Activated naive CD4-positive, alpha-beta T cell treated with anti-CD3 and anti-CD28 coated beads, Interleukin-2, amount 10 ng/mL, durations not matched to agents 7 days and 5 days (primary cell): ENCODE measurements at places on chromosomes 11 and 22.

DNA sequence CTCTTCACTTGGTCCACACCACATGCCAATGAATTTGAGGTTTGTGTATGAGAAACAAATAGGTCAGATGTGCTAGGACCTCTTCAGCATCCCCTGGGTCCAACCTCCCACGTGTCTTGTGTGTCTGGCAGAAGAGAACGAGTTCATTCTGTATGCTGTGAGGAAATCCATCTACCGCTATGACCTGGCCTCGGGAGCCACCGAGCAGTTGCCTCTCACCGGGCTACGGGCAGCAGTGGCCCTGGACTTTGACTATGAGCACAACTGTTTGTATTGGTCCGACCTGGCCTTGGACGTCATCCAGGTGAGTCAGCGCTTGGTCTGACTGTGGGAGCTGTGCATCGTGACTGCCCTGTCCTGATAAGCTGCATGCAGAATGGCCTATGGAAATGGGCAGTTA, 101.0 kb upstream of the SORL1-AS1 start:
- DNase-seq = no peak
- no peaks in the 10 kb centered on the region for H3K27me3 ChIP-seq
- H3K4me3 ChIP-seq = no peak overlapping the region
- peaks cover 69% of the 10 kb centered on the region for H3K36me3 ChIP-seq
- H3K27ac ChIP-seq = peak overlapping the region; percentile 16
- peaks cover 9% of the 10 kb centered on the region for H3K4me1 ChIP-seq

GRCh38 chr11:82225930-82226329, 507.7 kb downstream of the FAM181B start:
- H3K36me3 ChIP-seq = no peaks in the 10 kb centered on the region
- no peaks in the 10 kb centered on the region for H3K4me1 ChIP-seq
- H3K4me3 ChIP-seq = no peak overlapping the region

DNA sequence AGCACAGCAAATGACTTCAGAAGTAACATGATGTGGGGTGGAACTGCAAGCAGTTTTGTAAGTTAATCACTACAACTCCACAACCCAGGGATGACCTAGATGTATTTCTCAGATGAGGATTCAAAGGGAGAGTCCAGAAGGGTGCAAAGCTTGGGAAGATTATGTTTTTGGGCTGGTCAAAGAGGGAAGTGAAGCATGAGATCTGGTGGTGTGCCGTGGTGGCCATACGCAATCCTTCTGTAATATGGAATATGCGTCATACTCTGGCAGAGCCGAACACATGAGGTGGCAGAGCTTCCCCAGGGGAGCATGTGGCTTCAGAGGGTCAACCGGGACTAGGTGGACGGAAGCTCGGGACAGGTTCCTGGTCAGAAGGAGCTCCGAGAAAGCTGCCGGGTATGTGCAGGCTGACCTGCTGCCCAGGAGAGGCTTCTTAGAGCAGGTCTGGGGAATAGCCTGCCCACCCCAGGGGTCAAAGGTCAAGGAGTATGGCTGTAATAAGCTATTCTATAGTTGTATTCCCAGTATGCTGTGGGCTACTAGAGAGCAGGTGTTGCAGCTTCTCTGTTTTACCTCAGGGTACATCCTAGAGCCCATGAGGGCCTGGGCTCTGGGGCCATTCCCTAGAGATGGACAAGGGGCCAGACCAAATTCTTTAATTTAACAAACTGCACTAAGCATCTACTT, 70.1 kb upstream of the PHOX2A start:
- no peak for DNase-seq
- no peaks in the 10 kb centered on the region for H3K36me3 ChIP-seq
- H3K27me3 ChIP-seq = no peaks in the 10 kb centered on the region
- peaks cover 5% of the 10 kb centered on the region for H3K4me1 ChIP-seq

DNA sequence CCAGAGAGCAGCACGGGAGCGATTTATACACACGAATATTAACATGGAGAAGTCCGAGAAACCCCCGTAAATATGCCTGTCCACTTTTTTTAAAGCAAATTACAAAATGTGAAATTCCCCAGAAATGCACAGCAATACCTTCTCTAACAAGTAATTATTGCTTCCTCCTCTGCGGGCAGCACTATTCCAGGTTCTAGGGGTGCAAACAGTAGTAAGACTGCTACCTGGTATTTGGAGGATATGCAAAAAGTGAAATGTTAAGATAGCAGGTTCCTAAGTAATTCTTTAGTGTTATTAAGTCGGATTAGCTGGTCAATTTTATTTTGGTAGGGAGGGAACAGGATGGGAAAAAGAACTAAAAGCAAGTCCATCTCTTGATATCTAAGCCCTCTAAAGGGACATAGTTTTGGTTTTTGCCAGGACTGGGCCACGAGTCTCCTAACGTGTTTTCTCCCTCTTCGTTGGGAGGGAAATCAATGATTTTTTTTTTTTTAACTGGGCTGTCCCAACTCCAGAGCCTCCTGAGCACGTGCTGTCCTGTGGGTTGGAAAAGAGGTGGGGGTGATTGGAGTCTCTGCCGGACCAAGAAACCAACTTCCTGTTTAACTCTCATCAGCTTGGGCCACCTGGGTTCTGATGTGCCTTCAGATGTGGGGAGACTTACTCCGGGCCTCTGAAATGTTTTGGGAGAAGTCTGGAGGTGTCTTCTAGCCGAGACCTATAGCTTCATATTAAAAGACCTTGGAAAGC, 1.7 kb upstream of the XBP1 start:
- H3K27me3 ChIP-seq = peaks cover 3% of the 10 kb centered on the region
- peak overlapping the region; percentile 84 for H3K4me3 ChIP-seq
- H3K36me3 ChIP-seq = peaks cover 61% of the 10 kb centered on the region

- peaks cover 4% of the 10 kb centered on the region for H3K27me3 ChIP-seq
- H3K36me3 ChIP-seq = no peaks in the 10 kb centered on the region
- H3K4me3 ChIP-seq = no peak overlapping the region
- DNase-seq = no peak
- H3K4me1 ChIP-seq = no peaks in the 10 kb centered on the region
These were observed 29.2 kb downstream of the ADAMTS15 start for GRCh38 chr11:130477586-130478203.

- peaks cover 6% of the 10 kb centered on the region for H3K27me3 ChIP-seq
- H3K27ac ChIP-seq = peak overlapping the region; percentile 15
- peaks cover 40% of the 10 kb centered on the region for H3K4me1 ChIP-seq
- no peak for DNase-seq
- H3K36me3 ChIP-seq = no peaks in the 10 kb centered on the region
These were observed 25.6 kb downstream of the PARVB start for GRCh38 chr22:44049486-44050231.

DNA sequence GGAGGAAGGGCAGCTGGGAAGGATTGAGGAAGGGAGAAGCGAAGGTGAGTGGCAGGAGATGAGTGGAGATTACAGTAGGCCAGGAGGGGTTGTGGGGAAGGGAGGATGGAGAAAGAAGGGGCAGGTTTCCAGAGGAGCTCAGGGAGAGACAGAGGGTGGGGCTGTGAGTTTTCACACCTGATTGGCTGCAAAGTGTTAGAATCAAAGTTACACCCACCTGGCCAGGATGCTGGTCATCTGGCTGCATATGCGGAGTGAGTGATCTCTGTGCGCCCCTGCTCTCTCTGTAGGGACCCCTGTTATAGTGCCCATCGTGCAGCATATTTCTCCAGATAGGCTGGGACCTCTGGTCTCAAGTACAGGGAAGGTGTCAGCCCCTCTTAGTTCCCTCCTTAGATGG, 18.3 kb downstream of the AMPD3 start:
- no peaks in the 10 kb centered on the region for H3K27me3 ChIP-seq
- peaks cover 6% of the 10 kb centered on the region for H3K4me1 ChIP-seq
- H3K36me3 ChIP-seq = peaks cover 37% of the 10 kb centered on the region
- no peak overlapping the region for H3K27ac ChIP-seq
- DNase-seq = no peak

GRCh38 chr11:130728185-130729180, 187.8 kb downstream of the SNX19 start:
- no peak overlapping the region for H3K27ac ChIP-seq
- H3K4me3 ChIP-seq = no peak overlapping the region
- H3K36me3 ChIP-seq = no peaks in the 10 kb centered on the region

GRCh38 chr22:49229483-49230193, 598.0 kb downstream of the BRD1 start:
- H3K36me3 ChIP-seq = no peaks in the 10 kb centered on the region
- H3K27me3 ChIP-seq = no peaks in the 10 kb centered on the region
- H3K4me3 ChIP-seq = no peak overlapping the region
- no peak for DNase-seq

DNA sequence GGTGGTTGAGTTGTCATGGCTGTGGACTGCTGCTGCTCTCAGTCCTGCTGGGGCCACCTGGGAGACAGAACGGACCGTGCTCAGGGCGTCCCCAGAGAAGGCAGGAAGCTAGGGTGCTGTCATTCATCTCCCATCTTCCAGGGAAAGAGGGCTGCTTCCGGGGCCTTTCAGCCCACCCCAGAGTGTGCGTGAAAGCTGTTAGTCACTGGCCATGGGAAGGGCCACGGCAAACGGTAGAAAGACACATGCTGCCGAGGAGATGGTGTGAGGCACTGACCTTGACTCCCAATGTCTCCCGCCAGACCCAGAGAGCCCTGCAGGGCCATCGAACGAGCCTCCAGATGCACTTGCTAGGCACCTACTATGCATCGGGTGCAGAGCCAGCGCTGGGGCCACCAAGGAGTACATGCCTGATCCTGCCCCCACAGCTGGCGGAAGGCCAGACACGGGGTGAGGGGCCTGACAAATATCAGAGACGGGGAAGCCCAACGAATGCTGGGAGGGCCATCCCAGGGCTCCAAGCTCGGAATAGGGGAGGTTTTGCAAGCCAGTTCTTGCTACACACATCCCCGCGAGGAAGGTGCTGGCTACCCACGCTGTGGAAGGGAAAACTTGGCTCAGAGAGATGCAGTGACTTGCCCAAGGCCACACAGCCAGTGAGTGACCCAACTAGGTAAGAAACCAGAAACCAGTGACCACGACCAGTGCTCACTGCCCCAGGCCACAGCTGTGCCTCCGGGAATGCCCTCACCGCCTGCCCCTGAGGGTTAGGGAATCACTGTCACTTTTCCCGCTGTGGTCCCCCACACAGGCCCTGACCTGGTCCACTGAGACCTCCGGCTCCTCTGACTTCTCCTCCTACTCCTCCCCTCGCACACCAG, 10.1 kb downstream of the RAC2 start:
- peaks cover 91% of the 10 kb centered on the region for H3K36me3 ChIP-seq
- H3K27ac ChIP-seq = peak overlapping the region; percentile 98
- peak; percentile 26 for DNase-seq
- H3K4me3 ChIP-seq = peak overlapping the region; percentile 52
- peaks cover 98% of the 10 kb centered on the region for H3K4me1 ChIP-seq

DNA sequence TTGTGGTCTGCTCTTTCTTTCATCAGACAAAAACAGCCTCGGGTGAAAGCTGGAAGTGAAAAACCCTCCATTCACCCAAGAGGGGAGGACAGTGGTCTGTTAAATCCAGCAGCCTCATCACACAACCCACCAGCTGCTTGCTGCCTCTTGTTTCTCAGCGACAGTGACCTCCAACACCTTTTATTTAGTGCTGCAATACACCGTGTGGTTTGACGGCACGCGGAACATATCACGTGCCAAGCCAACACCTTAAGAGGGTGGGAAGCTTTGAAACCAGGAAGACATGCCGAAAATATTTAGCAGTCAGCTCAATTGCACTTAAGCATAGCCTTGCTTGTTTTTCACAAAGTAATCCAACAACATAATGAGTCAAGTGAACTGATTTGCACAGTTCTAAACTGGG, 39.8 kb upstream of the POGLUT3 start:
- no peak overlapping the region for H3K27ac ChIP-seq
- H3K27me3 ChIP-seq = no peaks in the 10 kb centered on the region
- H3K4me1 ChIP-seq = peaks cover 2% of the 10 kb centered on the region
- DNase-seq = no peak
- H3K4me3 ChIP-seq = no peak overlapping the region

DNA sequence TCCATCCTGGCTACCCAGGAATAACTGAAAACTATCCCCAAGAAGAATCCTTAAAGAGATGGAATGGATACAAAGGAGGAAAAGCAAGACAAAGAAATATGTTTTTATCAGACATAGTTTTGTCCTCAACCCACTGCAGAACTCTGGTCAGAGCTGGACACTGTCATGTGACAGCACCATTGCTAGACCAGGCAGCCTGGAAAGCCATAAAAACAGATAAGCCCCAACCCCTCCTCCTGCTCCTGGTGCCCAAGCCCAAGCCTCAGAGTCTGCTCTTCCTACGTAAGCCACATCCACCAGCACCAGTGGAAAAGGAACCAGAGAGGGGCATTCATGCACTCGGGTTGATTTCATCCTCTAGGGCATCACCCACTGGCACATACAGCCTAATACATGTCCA, 116.9 kb downstream of the TRIM29 start:
- H3K36me3 ChIP-seq = no peaks in the 10 kb centered on the region
- no peak for DNase-seq
- H3K27me3 ChIP-seq = peaks cover 22% of the 10 kb centered on the region
- no peak overlapping the region for H3K4me3 ChIP-seq
- no peaks in the 10 kb centered on the region for H3K4me1 ChIP-seq

DNA sequence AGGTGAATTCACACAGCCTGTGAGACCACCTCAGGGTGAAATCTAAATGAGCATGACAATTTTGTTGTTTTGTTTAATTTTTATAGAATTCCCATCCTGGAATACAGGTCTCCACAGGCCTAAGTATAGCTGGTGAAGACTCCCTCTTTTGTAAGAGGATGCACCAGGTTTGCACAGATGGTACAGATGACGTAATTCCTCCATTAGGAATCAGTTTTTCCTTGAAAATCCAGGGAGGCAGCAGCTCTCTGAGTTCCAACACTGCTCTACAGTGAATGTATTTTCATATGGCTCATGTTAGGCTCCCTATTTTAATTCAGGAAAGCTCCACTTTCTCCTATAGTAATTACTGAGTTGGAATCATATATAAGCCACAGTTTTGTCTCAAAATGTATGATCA, 47.2 kb downstream of the USP28 start:
- H3K4me1 ChIP-seq = peaks cover 2% of the 10 kb centered on the region
- H3K27me3 ChIP-seq = no peaks in the 10 kb centered on the region
- H3K4me3 ChIP-seq = no peak overlapping the region
- H3K27ac ChIP-seq = no peak overlapping the region
- peaks cover 38% of the 10 kb centered on the region for H3K36me3 ChIP-seq

DNA sequence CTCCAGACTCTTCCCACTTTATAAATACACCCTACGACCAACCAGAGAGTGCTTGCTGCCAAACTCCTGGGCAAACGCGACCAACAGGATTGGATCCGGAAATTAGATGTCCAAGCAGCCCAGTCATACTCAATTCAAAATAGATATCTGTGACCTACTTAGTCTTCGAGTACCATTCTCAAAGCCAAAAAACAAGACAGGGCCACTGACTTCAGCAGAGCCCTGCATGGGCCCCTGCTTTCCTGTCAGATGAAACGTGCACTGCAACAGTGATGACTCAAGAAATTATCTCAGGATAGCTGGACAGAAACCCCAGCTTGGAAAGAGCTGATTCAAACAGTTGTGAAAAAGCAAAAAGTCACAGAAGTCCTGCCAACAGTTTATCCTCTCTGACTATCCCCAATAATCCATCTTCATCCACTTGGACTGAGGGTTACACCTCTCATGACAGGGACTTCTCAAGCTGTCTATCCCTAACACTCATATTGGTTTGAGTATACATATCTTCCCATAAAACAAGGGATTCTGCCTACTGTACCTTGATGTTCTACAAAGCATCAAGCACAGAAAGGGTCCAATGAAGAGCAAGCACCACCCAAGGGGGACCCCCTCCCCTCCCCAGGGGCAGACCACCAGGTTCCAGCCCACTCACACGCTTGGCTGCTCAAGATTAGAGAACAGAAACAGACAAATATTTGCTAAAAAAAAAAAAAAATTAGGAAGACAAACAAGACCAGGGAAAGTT, 17.4 kb downstream of the SMCO4 start:
- H3K4me1 ChIP-seq = peaks cover 90% of the 10 kb centered on the region
- no peak for DNase-seq
- H3K36me3 ChIP-seq = peaks cover 4% of the 10 kb centered on the region
- no peak overlapping the region for H3K4me3 ChIP-seq
- no peak overlapping the region for H3K27ac ChIP-seq
- no peaks in the 10 kb centered on the region for H3K27me3 ChIP-seq
